WTC11 (cell line): ENCODE measurements at places on chromosomes 6 and 20.

- DNase-seq = no peak
Observed at GRCh38 chr6:158040051-158040803, 58.6 kb downstream of the SYNJ2 start.

DNA sequence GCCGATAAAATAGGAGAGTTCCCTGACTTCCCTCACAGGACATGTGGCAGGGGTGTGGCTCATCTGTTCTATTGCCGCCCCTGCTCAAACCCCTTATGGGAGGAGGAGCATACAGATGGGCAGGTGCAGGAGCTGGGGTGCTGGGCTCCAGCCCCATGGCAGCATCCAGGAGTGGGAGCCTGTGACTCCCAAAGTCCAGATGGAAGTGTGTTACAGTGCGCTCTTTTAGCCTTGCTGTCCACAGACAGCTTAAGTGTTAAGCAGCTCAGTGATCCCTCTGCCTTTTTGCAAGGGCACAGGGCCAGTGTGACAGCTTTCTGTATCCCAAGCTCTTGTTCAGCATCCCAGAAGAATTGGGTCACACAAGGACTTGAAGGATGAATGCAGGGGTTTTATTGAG, 212.3 kb upstream of the MYLIP start:
- DNase-seq = no peak

DNA sequence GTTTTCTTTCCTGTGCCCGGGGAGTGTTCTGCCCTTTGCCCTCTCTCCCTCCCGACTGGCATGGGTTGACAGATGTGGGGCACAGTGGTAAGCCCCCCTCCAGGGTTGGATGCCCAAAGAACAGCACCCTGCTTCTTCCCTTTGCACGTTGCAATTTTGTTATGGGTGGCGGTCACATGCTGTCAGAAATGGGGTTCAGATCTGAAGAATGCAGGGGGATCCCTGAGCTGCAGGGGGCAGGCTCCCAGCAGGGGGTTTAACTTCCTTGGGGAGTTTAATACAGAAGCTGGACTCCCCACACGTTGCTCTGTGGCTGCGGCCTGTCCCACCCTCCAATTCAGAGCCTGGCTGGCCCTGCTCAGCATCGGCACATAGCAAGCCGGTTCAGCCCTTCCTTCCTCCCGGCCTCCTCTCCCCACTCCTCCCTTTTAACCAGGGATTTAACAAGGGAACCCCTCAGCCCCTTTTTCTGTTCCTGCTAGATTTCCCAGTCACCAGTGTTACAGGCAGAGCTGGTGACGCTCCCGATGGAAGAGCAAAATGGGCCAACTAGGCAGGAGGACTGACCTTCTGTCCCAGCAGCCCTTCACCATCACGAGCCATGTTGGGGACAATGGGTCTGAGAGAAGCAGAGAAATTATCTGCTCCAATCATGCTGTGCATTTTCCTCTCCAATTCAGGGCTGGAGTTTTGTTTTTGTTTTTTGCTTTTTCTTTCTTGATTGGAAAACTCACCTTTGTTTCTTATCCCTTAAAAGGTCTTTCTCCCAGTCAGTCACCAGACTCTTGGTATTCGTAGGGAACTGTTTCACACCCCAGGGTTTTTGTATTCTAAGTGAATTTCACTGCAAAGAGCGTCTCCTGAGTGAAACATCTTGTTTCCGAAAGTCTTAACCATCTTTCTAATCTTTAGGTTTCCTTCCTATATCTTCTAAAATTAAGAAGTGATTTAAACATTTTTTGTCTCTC, 6.8 kb downstream of the FOXF2 start:
- no peak for DNase-seq

- no peak for DNase-seq
Observed at GRCh38 chr20:36796117-36796516, 22.6 kb upstream of the DSN1 start.
